ENCODE measurements at places on chromosomes 2 and 18.

DNA sequence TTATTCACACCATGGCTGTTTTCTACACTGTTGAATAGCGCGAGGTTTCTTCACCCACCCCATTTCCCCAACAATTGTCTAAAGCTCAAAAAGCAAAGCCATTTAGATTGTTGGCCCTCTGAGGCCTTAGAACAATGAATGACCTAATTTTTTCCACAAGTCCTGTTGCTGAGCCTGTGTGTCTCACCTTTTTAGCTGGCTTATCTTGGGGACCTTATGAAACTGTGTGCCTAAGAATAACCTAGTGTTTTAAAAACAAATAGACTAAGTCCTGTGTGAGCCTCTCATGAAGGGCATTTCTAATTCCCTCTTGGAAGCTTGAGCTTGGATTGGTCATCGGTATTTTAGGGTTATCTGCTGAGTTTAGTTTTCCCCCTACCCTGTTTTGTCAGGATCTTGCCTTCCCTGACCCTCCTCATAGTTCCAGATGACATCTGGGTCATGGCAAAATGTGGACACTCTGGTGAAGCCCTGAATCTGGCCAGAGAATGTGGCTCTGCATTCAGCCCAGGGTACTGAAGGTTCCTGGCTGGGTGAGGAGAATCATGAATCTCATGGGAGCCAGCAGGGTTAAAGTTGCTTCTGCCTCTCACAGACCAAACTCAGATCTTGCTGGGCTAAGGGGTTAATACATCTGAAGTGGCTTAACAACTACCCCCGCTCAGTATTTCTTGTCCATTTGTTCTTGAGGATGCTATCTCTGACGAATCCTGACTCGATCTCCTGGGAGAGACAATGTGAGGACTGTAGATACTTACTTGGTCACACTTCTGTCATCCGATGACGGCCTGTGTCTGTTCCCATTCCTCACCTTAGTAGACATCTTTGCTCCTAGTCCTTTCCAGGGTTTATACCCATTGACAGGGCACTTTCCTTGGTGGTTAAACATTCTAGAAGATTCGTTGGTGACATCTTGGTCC lies 104.2 kb upstream of the MAP4K3 start:
- no peak for DNase-seq

- DNase-seq = no peak
Measured at GRCh38 chr2:172397148-172397834, 30.1 kb upstream of the ITGA6 start.

DNA sequence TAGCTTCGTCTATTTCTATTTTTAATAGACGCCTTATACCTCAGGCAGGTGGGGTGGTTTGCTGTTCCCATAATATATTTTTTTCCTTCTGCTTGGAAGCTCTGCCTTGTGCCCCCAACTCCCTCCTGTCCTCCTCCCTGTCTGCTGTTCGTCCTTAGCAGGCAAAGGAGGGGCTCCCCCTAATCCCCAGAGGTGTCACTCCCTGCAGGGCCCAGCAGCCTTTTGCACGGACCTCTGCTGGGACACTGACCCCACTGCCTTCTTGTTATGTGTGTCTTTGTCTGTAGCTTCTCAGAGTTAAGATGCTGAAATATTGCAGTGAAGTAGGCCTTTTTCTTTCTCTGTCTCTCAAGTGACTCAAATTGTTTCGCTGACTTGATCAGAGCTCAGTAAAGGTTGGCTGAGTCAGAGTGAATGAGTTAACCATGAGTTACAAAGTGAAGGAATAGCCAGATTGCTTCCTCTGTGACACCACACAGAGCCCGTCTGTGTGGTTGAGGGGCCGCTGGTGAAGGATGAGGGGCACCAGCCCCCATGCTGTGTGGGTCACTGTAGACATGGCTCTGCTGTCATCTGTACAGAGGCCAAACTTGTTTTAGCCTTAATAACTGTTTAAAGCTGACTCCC lies 47.7 kb downstream of the PRKCE start:
- no peak for DNase-seq

GRCh38 chr2:160104115-160104514 lies 41.7 kb upstream of the PLA2R1 start:
- no peak for DNase-seq

GRCh38 chr2:227774011-227774624 lies 28.4 kb downstream of the SCYGR8 start:
- DNase-seq = no peak

DNA sequence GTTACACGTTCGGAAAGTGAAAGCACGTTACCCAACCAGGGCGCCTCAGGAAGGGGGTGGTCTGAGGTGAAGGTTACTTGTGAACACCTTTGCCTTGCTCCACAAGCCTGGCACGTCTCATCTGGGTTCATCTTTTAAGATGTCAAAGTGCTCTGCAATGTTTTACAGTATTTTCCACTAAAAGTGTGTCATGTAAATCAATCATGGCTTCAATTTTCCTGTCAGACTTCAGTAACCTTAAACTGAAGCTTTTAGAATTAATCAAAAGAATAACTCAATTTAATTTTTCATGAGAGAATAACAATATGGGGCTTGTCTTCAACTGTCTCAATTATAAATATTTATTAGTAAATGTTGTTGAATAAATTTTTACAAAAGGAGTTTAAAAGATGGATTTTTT lies 93.3 kb upstream of the FANCL start:
- DNase-seq = no peak

DNA sequence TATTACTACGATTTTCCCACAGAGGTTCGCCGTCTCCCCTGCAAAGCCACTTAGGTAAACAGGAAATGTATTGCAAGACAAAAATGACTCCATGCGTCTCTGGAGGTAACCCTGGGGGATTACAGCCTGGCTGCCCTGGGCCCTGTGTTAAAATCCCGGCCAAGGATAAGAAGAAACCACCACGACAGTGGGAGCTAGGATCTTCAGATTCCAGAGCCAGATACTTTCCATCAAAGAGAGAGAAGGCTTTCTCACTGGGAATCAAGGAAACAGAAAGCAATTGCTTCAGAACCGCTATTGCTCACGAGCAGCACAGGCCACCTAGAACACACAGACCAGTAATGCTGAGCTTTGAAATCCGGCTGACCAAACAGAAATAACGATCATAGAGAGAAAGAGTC lies 97.9 kb upstream of the ZNF516 start:
- no peak for DNase-seq

GRCh38 chr18:76130845-76131244 lies 364.2 kb downstream of the ZNF516 start:
- no peak for DNase-seq

All from effector CD4-positive, alpha-beta T cell (primary cell).